Stimulated activated CD8-positive, alpha-beta memory T cell treated with anti-CD3 and anti-CD28 coated beads, Interleukin-4, amount 100 ng/mL, for 1 hour (primary cell): ENCODE measurements at places on chromosomes 6 and 20.

- DNase-seq = no peak
Observed at GRCh38 chr6:118054082-118054481, 147.0 kb downstream of the SLC35F1 start.

GRCh38 chr6:154408891-154409500, 52.4 kb upstream of the IPCEF1 start:
- no peak for DNase-seq

DNA sequence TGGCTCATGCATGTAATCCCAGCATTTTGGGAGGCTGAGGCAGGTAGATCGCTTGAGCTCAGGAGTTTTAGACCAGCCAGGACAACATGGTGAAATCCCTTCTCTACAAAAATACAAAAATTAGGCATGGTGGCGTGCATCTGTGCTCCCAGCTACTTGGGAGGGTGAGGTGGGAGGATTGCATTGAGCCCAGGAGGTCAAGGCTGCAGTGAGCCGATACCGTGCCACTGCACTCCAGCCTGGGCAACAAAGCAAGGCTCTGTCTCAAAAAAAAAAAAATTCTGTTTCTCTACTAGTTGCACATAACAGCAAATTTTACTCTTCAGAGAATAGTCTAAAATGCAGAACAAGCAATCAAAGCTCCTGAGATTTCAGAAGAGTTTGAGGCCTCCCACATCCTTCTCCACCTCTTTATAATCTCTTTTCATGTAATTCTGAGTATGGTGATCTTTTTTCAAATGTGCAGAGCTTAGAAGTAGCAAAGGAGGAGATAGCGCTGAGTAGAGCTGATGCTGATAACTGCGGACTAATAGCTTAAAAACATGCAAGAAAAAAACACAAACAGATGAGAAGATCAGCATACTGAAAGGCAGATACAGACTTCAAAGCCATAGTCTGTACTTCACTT, 23.3 kb downstream of the LRRN4 start:
- DNase-seq = no peak

GRCh38 chr6:32627831-32628230, 9.4 kb upstream of the HLA-DQA1 start:
- DNase-seq = no peak

DNA sequence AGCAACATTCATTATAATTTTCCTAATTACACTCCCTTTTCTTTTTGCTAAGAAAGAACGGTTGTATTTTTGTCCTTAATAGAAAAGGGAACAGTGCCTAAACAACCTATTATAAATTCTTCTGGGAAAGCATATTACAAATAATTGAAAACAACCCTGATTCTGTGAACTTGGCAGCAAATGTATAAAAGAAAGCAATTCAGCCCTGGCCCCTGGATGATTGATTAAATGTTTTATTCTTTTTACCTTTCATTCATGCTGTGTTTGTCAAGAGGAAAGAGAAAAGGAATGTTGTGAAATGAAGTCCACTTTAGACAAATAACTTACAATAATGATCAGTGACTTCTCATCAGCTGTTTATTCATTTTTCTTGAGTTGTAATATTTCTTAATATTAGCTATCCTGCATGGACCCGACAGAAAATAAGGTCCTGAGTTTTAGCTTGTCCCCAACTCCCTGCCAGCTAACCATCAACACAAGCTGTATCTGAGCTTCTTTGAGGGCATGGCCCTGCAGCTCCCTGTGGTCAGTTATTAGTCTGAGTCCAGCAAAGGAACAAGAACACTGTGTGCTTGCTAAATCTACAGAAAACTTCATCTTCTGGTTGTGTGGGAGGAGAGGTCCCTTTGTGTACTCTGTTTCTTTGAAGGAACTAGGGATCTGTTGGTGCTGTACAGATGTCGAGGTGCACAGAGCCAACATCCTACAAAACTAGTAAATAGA, 248.2 kb downstream of the LAMA2 start:
- DNase-seq = no peak

- DNase-seq = no peak
Observed at GRCh38 chr6:128135325-128135724, 234.5 kb upstream of the THEMIS start.

DNA sequence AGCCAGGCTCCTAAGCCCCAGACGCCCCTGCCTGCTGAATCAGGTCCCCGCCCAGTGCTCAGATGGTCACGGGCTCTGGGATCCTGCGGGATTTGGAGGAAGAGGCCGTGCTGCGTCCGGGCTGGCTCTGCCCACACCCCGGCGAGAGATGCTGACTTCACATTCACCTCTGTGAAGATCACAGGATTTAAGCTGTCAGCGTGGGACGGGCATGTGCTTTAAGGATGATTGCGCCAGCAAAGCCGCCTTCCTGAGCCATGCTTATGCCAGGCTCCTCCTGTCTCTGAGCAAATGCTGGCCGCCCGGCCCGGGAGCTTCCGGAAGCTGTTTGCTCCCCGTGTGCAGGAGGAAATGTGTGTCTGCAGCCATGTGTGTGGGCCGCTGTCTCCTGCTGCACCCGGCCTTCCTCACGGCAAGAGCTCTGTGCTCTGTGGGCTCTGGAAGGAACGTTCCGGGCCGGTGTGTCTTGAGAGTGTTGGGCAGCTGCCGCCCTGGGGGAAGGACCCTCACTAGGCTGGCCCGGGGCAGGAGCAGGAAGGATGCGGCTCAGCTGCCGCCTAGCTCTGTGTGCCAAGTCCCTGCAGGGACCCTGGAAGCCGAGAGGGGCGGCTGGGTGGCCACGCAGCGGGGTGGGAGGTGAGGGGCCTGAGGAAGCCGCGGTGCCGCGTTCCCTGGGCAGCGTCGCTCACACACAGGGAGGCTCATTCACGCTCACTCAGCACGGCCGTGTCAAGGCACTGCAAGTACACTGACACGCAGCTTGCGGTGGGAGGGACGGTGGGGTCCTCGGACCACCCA, 19.0 kb upstream of the BHLHE23 start:
- no peak for DNase-seq

DNA sequence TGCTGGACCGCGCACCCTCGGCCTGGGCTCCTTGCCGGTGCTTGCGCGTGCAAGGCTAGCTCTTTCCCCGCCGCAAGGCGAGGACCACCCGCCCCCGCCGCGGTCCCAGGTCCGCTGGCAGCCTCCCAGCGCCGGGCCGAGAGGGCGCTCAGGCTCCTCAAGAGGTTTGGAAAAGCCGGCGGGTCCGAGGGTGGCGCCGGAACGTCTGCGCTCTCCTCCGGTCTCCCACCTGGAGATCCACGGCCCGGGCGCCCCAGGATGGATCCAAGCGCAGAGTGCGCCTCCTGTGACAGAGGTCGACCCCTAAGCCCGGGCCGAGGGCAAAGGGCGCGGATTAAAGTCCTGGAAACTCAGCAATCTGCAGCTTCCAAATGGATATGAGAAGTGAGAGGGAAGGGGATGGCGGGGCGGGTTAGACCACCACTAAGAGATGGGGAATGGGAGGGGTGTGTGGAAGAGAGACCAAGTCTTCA, 575 bp upstream of the MICAL1 start:
- no peak for DNase-seq

DNA sequence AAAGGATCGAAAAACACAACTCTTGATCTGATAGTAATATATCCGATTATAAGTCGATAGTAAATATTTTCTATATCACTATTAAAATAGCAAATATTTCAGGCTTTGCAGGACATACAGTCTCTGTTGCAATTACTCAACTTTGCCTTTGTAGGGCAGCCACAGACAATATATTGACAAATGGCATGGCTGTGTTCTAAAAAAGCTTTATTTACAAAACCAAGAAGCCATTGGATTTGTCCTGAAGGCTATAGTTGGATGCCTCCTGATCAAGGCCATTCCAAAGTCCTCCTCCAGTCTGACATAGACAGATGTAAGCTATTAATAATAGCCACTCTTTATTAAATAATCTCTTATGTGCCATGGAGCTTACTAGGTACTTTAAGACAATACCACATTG, 5.9 kb downstream of the OCSTAMP start:
- DNase-seq = no peak

DNA sequence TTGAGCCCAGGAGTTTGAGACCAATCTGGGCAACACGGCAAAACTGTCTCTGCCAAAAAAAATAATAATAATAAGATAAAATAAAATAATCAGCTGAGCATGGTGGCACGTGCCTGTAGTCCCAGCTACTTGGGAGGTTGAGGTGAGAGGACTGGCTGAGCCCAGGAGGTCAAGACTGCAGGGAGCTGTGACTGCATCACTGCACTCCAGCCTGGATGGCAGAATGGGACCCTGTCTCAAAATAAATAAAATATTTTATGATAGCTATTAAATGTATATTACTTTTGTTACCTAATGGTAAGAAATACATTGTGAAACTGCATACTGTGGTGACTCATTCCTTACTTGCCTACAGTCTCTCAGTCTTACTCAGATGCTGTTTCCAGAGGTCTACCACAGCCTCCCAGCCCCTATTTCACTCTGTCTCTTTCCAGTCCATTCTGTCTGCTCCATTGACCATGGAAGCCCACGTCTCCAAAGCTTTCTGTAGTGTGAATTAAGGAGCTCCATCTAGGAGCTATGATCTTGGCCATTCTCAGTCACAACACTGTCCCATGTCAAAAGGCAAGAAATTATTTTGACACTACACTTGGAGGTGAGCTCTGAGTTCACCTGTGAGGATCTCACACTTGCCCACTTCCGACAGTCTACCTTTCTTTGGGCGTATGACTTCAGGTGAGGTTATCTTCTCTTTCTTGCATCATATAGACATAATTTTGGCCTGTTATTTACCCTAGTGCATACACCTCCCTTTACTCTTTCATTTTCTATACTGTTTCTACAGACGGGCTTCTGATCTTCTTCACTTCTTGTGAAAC, 22.4 kb upstream of the SNX9 start:
- no peak for DNase-seq

DNA sequence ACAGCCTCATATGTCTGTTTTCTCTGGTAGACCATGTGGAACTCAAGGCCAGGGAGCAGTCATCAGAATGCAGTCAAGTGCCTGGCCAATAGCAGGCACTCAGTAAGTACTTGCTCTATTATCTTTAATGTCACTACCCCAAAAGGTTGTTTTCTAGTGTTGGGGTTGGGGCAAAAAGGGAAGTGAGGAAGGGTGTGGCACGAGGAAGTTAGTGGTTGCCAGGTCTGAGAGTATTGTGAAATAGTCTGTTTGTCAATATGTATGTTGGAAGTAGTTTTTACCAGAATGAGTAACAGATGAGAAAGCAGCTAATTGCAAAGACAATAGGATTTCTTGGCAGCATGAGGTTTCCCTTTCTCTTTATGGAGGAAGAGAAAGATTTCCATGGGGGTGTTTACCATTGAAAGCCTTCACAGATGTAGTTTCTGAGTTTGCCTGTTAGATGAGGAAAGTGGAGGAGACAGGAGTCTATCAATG, 59.5 kb upstream of the ARMH2 start:
- no peak for DNase-seq

GRCh38 chr6:160912411-160912810, 79.2 kb upstream of the MAP3K4 start:
- no peak for DNase-seq

DNA sequence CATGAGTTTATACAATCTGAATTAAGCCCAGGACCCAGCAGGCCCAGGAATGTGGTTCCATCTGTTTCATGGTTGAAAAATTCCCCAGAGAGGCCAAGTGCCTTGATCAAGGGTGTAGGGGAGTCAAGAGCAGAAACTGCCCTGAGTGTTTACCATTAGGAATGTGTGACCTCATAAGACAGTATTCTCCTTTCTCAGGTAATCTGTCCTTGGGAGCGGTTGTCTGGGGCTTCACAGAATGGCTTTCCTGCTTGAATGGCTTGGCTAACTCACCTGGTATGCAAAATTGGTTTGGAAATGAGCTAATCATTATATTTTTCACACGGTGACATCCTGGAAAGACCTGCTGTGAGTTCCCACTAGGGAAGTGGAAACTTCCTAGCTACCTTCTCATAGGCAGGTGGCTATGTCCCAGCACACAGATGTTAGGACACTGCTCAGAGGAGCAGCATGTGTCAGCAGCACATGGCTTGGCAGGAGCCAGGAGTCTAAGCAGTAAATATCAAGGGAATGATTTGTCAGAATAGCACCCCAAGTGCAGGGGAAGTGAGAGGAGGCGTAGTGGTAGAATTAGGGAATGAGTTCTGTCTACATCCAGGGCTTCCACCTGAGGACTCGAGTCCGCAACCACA, 17.7 kb downstream of the CLIC5 start:
- no peak for DNase-seq

DNA sequence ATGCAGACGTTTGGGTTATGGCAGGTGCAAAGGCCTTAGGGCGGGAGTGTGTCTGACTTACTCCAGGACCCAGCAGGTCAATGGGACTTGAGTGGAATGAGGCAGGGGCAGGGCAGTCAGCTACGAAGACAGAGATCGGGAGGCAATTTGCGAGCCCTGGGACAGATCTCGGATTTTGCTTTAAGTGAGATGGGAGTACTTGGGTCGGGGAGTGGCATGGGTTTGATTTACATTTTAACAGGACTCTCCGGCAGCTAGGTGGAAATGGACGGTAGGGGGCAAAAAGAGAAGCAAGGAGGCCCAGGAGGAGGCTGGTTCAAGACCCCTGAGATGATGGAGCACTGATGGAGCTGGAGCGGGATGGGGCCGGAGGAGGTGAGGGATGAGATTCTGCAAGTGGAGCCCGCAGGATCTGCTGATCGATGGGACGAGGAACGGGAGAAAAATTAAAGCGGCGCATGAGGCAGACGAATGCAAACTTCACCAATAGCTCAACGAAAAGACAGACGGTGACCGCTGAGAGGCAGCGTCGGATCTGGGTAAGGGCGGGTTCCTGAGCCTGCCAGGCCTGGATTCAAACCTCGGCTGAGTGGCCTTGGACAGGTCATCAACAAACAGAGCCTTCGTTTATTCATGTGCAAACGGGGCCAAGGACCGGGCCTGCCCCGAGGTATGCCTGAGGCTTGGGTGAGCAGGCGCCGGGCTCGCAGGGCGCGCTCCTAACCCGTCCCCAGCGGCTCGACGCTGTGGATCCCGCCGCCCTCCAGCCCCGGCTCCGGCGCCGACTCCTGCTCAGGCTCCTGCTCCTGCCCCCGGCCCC, 756 bp upstream of the RBCK1 start:
- peak; percentile 19 for DNase-seq

GRCh38 chr20:22623211-22623610, 38.8 kb upstream of the FOXA2 start:
- no peak for DNase-seq

- DNase-seq = no peak
Observed at GRCh38 chr6:44072452-44072958, 54.7 kb downstream of the MRPL14 start.

- DNase-seq = no peak
Observed at GRCh38 chr6:3596766-3597165, 139.9 kb upstream of the SLC22A23 start.

DNA sequence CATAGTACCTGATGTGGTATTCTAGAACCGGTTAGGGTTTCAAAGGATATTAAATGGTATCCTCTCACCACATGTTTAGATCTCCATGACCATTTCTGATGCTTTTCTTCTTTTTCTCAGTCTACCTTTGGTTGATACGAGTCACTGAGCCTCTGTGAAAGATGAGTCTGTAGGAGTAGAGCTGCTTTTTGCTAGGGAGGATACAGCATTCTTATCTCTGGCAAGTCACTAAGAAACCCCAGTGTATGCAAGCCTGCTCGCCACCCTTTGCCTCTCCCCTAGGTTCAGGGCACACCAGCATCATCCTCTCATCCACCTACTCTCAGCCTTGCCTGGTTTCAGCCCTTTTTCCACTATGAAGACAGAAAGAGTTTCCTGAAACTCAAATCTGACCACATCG, 89.9 kb downstream of the MTFR2 start:
- no peak for DNase-seq
